ENCODE measurements at places on chromosomes 2 and 18.
A peak's percentile ranks its signal among the peaks of the same experiment; 100 is the strongest.

DNA sequence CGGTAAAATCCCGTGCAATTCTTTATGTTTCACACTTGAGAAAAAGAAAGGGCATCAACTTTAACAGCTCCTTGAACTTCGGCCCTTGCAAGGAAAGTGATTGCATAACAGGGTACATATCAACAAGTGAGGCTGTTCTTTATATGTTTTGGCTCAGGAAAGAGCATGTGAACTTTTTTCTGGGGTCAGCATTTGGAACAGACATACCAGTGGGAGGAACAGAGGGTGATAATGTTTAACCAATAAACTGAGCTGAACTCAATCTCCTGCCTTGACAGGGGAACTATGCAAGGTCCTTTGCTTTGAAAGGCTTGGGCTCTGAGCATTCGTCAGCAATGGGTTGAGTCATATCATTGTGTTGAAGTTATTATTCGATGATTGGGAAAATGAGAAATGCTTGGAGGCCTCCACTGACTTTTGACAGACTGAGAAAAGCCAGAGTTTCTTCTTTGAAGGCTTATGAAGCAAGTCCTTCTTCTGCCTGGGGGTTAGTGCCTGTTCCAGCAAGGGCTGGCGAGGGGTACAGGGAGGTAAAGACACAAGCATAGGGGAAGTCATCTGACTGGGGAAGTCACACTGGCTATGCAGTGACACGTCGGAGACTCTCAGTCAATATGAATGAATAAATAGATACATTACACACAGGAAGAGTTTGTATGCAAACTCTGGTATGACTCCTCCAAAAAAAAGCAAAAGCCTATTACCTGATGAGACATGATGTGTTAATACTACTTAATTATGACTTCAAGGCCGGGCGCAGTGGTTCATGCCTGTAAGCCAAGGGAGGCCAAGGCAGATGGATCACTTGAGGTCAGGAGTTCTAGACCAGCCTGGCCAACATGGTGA is 57.2 kb downstream of the CYB5A start:
- no peak for DNase-seq

- peak; percentile 14 for DNase-seq
These were observed 3.9 kb downstream of the IL18R1 start for GRCh38 chr2:102359527-102359926.

GRCh38 chr2:9152975-9153642 is 53.5 kb upstream of the ASAP2 start:
- no peak for DNase-seq

DNA sequence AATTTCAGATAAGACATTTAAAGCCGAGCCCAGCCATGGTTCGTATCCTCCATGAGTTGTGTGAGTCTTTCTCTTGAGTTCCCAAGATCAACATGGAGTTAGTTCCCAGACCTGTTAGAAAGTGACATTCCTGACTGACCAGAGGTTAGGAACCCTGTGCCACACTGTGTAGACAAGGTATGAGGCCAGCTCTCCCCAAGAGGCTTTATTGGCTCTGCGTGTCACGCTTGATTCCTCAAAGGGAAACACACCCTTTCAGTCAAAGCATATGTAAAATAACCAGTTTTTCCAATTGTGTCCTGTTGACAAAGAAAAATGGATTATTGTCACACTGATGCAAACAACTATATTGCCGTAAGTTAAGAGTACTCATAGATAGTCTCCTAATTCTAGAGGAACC is 1.2 kb downstream of the SULT1C3 start:
- peak; percentile 73 for DNase-seq

DNA sequence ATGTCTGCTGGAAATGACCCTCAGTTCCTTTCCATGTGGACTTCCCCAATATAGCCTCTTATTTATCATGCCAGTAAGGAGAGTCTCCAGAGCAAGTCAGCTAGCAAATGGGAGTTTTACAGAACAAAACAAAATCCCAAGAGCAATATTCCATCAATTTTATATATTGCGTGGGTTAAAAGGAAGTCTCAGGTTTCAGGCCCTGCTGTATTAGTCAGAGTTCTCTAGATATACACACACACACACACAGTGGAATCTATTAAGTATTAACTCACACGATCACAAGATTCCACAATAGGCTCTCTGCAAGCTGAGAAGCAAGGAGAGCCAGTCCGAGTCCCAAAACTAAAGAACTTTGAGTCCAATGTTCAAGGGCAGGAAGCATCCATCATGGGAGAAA is 102.8 kb upstream of the MAP2 start:
- no peak for DNase-seq

DNA sequence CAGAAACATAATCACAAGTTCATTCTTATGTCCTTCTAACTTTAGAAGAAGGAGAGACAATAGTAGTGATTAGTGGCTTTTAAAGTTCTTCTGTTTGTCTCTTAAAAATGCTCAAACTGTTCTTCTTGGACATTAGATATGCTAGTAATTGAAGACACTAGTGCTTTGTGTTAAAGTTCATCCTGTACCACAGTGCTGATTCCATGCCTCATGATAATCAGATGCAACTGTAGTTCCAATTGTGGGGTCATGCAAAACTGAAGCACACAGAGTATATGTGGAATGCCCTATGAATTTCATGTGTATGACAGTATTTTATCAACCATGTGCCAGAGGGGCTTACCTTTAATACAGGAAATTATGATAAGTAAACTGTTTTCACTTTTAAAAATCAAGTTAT is 11.4 kb upstream of the KCNJ13 start:
- DNase-seq, result no peak

GRCh38 chr2:88181511-88181910 is 11.4 kb downstream of the THNSL2 start:
- no peak for DNase-seq

GRCh38 chr18:76855594-76855993 is 33.2 kb downstream of the ZNF236 start:
- no peak for DNase-seq

GRCh38 chr2:182301093-182301492 is 125.7 kb downstream of the PDE1A start:
- peak; percentile 4 for DNase-seq

- no peak for DNase-seq
These were observed 358.7 kb downstream of the SETBP1 start for GRCh38 chr18:45039376-45039775.
